Brain (organoid and tissue), 16 donors: ENCODE measurements at places on chromosomes 3 and 15.

DNA sequence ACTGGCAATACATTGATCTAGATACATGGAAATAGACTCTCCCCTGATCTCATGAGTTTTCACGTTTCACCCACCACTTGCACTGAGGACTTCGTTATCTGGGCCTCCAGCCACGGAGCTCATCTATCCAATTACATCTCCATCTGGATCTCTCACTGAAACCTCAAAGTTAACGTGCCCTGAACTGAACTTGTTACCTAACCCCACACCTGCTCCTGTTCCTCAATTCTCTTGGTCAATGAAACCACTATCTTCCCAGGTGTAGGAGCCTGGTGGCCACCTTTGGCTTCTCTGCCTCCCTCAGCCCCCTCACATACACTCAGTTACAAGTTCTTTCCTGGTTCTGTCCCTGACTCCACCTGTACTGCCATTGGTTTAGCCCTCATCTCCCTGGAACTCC lies 9.7 kb downstream of the DGKG start:
- no peak for DNase-seq

DNA sequence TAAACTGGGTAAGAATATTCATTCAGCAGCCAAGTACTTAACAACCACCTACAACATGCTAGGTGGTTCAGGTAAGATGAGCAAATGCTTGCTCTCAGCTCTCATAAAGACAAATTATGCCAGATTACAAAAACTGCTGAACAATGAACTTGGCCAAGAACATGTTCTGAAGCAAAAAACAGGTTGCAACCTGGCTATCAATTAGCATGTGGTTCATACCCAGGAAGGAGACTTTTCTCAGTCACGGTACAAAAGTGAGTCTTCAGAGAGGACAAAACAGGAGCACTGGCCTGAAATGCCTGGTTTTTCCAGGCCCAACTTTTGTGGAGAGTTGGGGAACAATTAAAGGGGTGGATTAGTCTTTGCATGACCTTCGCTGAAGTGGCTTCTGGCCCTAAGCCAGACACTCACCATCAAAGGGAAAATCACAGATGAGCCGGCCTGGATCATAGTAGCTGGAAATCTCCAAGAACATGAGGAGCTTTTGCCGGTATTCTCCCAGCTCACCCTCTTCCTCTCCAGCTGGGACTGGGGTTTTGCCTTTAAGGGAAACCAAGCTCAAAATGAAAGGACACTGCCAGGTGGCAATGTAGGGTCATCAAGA lies 7.6 kb upstream of the PLA2G4F start:
- no peak for DNase-seq

DNA sequence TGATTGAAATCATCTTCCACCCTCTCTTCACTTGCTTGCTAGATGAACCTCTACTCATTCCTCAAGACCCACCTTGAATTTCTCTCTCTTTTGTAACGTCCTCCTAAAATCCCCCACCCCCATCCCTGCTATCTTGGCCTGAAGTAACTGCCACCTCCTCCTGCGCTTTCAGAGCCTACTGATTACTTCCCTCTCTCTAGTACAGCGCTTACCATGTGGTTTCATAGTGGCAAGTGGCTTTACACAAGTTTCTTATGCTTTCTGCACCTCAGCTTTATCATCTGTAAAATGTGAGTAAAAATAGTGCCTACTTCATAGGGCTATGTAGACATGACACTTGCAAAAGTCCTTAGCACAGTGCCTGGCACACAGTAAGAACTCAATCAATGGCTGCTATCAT lies 28.7 kb upstream of the DAZL start:
- DNase-seq, result no peak

- DNase-seq, result no peak
Measured at GRCh38 chr3:67846166-67846565, 191.8 kb upstream of the SUCLG2 start.

DNA sequence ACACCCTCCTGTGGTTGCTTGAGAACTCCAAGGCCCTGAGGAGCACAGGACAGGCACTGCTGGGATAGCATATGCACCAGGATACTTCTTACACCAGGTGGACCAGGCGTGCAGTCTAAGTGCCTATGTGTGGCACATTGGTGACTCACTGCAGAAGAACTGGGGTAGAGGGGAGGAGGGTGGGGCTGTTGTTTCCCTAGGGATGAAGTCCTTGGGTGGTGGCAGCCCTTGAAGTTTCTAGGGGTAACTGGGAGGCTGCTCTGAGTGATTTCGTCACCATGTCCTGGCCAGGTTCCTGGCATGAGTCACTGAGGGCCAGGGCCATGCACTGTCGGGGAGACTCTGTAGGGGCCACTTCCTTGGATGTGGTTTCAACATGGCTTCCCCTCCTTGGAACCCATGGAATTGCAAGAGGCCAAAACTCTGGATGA lies 15.9 kb downstream of the MYZAP start:
- no peak for DNase-seq
